Stimulated activated CD8-positive, alpha-beta memory T cell treated with anti-CD3 and anti-CD28 coated beads, Interleukin-7, amount 100 ng/mL, for 1 hour (primary cell): ENCODE measurements at places on chromosomes 1 and 21.

DNA sequence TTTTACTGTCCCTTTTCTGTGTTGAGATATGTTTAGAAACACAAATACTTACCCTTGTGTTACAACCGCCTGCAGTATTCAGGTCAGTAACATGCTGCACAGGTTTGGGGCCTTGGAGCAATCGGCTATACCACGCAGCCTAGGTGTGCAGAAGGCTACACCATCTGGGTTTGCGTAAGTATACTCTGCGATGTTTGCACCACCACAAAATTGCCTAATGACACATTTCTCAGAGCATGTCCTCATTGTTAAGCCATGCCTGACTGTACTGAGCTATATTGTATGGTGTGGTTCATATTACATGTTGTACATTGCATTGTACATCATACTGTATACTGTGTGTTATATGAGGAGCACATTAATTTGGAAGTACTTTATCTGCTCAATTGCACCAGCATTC is 247.4 kb downstream of the RHOU start:
- DNase-seq: no peak

DNA sequence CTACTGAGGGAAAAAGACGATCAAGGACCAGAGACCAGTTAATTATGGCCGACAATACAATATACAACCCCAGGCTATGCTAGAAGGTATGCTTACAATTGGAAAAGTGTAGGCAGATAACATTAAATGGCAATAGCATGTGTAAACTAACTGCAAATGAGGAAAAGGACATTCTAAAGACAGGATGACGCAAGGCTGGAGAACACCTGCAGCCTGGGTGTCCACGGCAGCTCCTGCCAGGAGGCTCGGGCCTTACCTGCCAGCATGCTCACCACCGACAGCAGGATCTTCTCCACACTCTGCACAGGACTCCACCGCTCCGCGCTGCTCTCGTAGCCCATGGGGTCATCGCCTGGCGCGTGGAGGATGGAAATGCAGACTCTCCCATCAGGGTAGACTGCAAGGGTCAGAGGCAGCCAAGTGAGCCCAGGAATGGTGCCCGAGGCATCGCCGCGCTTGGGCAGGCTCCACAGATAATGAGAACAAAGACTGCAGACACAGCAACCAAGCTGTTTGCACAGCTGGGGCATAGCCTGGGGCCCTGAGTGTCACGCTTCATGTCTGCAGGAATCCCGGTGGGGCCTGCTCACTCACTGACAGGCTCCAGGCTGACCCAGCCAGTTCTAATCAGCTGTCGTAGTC is 28.2 kb downstream of the UBE2G2 start:
- no peak for DNase-seq

DNA sequence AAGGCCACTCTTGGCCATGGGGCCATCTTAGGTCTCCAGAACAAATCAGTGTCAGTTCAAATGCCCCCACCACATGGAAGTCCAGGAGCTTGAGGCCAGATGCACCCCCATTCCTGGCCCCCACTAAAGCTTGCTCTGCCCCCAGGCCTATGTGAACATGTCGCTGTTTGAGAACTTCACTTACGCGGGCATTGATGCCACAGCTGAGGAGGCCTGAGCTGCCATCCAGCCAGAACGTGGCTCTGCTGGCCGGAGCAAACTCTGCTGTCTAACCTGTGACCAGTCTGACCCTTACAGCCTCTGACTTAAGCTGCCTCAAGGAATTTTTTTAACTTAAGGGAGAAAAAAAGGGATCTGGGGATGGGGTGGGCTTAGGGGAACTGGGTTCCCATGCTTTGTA is 15.1 kb upstream of the MPL start:
- DNase-seq: no peak

DNA sequence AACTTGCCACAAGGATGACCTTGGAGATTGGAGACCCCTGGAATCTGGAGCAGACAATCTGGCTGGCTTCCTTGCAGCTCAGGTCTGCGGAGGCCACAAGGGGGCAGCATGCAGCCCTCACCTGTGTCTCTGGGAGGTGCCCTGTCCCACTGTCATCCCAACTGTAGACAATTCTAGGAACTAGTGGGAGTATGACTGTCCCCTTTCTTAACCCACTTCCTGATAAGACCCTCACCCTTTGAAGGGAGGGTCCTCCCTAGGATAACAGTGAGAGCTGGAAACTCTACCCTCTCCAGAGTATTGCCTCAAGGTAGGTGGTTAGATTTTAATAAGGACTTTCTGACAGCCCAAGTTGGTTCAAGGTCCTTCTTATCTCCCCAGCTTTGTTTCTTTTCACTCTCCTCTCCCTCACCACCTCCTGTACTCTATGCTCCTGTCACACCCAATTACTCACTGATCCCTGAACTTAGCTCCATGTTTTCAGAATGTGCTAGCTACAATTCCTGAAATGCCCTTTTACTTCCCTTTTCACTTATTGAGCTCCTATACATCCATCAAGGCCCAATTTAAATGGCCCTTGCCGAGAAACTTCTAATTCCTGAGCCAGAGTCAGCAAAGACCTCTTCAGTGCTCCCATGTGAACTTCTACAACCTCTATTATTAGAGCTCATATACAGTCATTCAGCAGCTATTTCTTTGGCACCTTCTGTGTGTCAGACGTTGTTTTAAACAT is 9.2 kb upstream of the KCNQ4 start:
- DNase-seq: peak; percentile 21
